ENCODE measurements at places on chromosomes 5 and 9. TPM values are rescaled to one million over a fixed set of nuclear protein-coding genes. Genes with fewer than 3 reads are reported as not detected.

The SLCO6A1 gene
- not detected for polyA plus RNA-seq

The FBP2 gene
- 0.24 TPM for polyA plus RNA-seq

GRCh38 chr5:15117688-15118087 is 246.1 kb upstream of the ANKH start:
- H3K4me3 ChIP-seq: no peak overlapping the region
- no peak overlapping the region for H3K27ac ChIP-seq
- no peaks in the 10 kb centered on the region for H3K36me3 ChIP-seq
- no peaks in the 10 kb centered on the region for H3K27me3 ChIP-seq

The STOML2 gene
- polyA plus RNA-seq: 125 TPM

DNA sequence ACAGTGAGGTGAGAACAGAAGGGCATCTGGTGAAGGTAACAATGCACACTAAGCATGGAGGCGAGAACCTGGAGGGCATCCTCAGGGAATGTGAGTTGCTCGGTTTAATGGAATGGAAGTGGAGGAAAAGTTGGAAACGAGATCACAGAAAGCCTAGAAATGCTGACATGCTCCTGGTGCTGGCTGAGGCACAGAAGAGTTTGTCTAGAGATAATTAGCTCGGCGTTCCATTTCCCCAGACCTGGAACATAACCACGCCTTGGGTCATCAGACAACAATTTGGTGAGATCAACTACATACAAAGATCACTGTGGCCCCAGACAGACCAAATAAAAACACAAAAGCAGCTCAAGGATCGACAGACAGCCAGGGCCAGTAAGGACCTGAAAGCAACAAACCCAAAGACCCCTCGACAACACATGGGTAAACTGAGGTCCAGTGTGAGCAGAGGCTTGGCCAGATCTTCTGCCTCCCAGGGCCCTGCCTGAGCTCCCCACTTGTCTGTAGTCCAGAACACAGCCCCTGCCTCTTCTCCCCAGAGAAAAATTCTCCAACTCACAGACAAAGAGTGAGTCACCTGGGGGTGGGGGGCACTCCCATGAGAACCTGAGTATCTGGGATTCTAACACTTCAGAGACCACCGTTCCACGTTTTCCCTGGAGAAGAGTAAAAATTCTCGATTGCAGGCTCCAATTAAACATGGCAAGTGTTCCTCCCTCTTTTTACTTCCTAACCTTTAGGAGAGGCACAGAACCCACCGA is 52.5 kb downstream of the SHB start:
- H3K4me3 ChIP-seq: no peak overlapping the region
- DNase-seq: no peak

- no peaks in the 10 kb centered on the region for H3K27me3 ChIP-seq
- H3K36me3 ChIP-seq: no peaks in the 10 kb centered on the region
- H3K27ac ChIP-seq: no peak overlapping the region
- DNase-seq: no peak
- H3K4me3 ChIP-seq: no peak overlapping the region
Observed at GRCh38 chr5:76794871-76795270, 24.0 kb upstream of the F2RL1 start.

- no peak overlapping the region for H3K27ac ChIP-seq
- DNase-seq: no peak
- no peak overlapping the region for H3K4me3 ChIP-seq
- H3K4me1 ChIP-seq: peaks cover 2% of the 10 kb centered on the region
- H3K27me3 ChIP-seq: no peaks in the 10 kb centered on the region
Observed at GRCh38 chr9:100430286-100430940, 3.5 kb downstream of the MSANTD3 start.

The UBLCP1 gene
- polyA plus RNA-seq: 21.7 TPM

DNA sequence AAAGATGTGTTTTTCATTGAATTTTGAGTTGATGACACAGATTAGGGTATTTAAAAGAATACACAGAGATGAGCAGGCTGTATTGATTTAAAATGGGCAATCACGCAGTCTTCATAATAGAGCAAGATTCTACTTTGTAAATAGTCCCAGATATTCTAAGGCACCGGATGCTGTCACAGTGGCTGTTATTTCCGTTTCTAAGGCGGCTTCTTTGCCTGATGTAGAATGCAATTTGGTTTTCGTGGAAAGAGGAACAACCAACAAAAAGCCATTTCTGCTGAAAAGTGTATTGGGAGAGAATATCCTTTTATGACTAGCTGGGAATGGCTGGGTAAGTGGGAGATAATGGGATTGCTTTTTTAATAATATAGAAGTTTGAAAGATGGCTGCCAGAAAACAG is 17.5 kb downstream of the PRKACG start:
- no peaks in the 10 kb centered on the region for H3K4me1 ChIP-seq
- no peak overlapping the region for H3K27ac ChIP-seq
- H3K4me3 ChIP-seq: no peak overlapping the region
- H3K36me3 ChIP-seq: no peaks in the 10 kb centered on the region

DNA sequence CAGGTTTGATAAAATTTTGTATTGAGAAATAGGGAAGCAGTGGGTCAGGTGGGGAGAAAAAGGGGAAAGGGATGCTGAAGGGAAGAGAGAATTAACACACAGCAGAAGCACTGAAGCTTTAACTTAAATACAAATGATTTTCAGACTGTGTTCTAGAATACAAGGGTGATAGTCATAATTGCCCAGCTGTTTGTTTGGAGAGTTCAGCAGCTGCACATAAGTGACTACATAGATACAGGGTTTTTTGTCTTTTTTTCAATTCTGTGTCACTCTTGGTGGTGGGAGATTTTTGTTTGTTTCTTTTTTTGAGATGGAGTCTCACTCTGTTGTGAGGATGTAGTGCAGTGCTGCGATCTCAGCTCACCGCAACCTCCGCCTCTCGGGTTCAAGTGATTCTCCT is 590.4 kb upstream of the SEMA6A start:
- H3K4me3 ChIP-seq: no peak overlapping the region
- no peak overlapping the region for H3K27ac ChIP-seq
- H3K27me3 ChIP-seq: no peaks in the 10 kb centered on the region
- no peaks in the 10 kb centered on the region for H3K36me3 ChIP-seq

The PALM2AKAP2 gene
- polyA plus RNA-seq: not detected

The ROPN1L gene
- polyA plus RNA-seq: 0.76 TPM

DNA sequence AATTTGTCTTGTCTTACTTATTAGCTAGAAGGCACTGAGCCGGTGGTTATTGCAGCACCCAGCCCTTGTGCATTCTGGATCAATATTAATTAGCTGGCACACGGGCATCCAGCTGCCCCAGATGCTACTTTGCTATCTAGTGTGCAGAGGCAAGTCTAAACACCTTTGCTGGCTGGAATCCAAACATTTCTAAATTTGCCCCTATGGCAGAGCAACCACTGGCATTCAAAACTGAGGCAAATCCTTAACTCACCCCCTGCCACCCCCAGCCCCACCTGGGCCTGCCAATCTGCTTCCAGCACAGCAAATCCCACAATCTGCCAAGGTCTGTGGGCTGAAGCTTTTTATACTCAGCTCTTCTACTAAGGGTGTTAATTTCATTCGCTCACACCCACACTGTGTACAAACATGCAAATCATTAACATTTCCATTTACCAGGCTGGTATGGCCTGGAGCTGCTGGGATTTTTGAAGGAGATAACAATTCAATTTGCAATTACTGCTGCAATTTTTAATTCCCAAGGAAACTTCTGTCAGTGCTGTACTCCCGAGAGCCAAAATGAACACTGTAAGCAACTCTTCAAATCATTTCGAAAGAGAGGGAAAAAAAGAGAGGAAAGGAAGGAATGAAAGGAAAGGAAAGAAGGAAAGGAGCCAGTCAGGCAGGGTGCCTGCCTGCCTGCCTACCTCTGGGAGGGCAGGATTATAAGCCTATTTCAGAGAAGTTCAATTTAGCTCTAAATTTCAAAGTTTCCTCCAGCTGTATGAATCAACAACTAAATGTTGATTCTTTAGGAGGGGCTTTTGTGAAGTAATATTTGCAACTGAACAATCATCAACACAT is 35.5 kb downstream of the RAPGEF1 start:
- H3K36me3 ChIP-seq: peaks cover 4% of the 10 kb centered on the region
- peak; percentile 38 for DNase-seq
- H3K4me3 ChIP-seq: no peak overlapping the region
- H3K27ac ChIP-seq: no peak overlapping the region
- no peaks in the 10 kb centered on the region for H3K27me3 ChIP-seq

The FABP6 gene
- not detected for polyA plus RNA-seq

The RBM27 gene
- 7.3 TPM for polyA plus RNA-seq

GRCh38 chr5:174291162-174291561 is 245.7 kb downstream of the NSG2 start:
- no peaks in the 10 kb centered on the region for H3K36me3 ChIP-seq
- H3K27ac ChIP-seq: no peak overlapping the region
- no peaks in the 10 kb centered on the region for H3K4me1 ChIP-seq
- DNase-seq: no peak
- H3K27me3 ChIP-seq: no peaks in the 10 kb centered on the region
- H3K4me3 ChIP-seq: no peak overlapping the region

- H3K27me3 ChIP-seq: no peaks in the 10 kb centered on the region
- H3K4me3 ChIP-seq: no peak overlapping the region
- no peak for DNase-seq
- H3K36me3 ChIP-seq: no peaks in the 10 kb centered on the region
- H3K4me1 ChIP-seq: no peaks in the 10 kb centered on the region
- H3K27ac ChIP-seq: no peak overlapping the region
Observed at GRCh38 chr5:88858392-88858791, 24.6 kb downstream of the MEF2C start.

DNA sequence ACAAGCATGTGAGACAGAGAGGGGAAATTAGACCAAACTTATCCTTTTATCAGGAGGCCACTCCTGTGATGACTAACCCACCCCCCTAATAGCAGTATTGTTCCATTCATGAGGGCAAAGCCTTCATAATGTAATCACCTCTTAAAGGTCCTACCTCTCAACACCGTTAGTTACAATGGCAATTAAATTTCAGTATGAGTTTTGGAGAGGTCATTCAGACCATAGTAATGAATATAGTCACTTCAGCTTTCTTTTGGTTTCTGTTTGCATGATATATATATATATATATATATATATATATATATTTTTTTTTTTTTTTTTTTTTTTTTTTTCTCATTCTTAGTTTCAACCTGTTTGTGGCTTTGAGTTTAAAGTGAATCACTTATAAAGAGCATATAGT is 10.5 kb downstream of the ADGRV1 start:
- no peaks in the 10 kb centered on the region for H3K4me1 ChIP-seq
- H3K4me3 ChIP-seq: no peak overlapping the region
- DNase-seq: no peak
- no peak overlapping the region for H3K27ac ChIP-seq
- no peaks in the 10 kb centered on the region for H3K27me3 ChIP-seq

The KIF27 gene
- polyA plus RNA-seq: 7.2 TPM

The ADAM19 gene
- 3.6 TPM for polyA plus RNA-seq

DNA sequence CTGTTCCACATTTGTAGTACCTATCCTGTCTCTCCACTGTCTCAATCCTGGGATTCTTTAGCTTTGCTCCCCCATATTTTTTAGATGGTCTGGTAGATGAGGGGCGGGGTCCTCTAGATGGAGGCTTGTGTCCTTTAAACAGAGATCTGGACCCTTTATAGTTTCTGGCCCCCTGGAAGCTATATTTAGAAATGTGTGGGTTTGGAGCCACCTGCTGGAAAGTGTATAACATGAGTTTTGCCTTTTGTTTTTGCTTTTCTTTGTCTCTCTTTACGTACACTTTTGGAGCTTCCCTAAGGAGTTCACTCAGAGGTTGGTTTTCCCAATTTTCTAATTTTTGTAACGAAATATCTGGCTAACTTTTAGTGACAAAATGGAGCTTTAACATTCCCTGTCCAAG is 110.7 kb downstream of the CFAP95 start:
- no peak for DNase-seq
- H3K27me3 ChIP-seq: no peaks in the 10 kb centered on the region
- H3K27ac ChIP-seq: no peak overlapping the region
- no peaks in the 10 kb centered on the region for H3K4me1 ChIP-seq
- no peaks in the 10 kb centered on the region for H3K36me3 ChIP-seq

- H3K4me3 ChIP-seq: no peak overlapping the region
- DNase-seq: no peak
- no peaks in the 10 kb centered on the region for H3K27me3 ChIP-seq
- H3K4me1 ChIP-seq: no peaks in the 10 kb centered on the region
- H3K27ac ChIP-seq: no peak overlapping the region
Observed at GRCh38 chr9:83646500-83647239, 23.7 kb downstream of the IDNK start.

DNA sequence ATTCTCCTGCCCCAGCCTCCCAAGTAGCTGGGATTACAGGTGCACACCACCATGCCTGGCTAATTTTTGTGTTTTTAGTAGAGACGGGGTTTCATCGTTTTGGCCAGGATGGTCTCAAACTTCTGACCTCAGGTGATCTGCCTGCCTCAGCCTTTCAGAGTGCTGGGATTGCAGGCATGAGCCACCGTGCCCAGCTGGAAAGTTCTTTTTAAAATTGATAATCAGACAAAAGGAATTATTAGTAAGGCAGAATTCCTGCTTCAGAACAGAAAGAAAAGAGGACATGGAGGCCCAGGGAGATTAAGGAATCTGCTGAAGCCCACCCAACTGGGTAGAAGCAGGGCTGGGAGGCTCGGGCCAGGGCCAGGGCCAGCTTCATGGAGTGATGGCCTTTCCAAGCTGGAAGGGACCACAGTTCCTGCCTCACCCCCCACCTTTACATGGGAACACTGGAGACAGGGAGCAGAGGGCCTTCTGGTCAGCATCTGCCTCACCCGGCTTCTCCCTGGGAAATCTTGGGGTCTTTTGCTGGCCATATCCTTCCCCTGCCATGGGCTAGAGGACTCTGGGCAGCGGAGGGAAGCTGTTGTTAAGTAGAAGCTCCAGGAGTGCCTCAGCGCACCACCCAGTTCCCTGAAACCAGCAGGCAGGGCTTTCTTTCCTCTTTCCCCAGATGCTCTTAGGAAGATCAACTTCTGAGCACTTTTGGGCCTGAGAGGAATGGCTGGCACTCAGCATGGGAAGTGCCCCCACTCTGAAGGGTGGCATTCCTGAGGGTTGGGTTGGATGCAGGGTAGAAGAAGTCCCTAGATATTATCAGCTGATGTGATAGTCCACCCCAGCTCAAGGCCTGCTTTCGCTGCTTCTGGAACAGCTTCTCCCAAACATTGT is 70.1 kb downstream of the RGS3 start:
- no peaks in the 10 kb centered on the region for H3K4me1 ChIP-seq
- peaks cover 7% of the 10 kb centered on the region for H3K36me3 ChIP-seq

DNA sequence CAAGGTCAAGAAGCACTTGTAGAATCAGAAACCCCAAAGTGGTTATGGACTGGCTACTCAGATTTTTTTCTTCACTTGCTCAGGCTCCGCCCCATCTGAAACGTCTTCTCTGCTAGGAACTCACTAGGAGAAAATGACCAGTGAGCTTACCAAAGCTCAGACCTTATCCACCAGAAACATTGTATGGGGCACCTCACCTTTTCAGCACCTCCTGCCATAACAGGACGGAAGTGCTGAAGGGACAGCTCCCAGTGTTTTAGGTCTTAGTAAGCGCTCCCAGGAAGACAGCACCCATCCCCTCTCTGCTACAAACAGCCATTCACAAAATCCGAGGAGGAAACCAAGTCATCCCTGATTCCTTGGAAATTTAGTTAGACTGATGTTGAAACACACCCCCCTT is 1.2 kb upstream of the GABRA1 start:
- H3K27ac ChIP-seq: no peak overlapping the region
- H3K4me3 ChIP-seq: no peak overlapping the region
- H3K36me3 ChIP-seq: no peaks in the 10 kb centered on the region
- peak; percentile 40 for DNase-seq
- H3K27me3 ChIP-seq: peaks cover 5% of the 10 kb centered on the region
- no peaks in the 10 kb centered on the region for H3K4me1 ChIP-seq
